ENCODE measurements at places on chromosomes 4 and X.

DNA sequence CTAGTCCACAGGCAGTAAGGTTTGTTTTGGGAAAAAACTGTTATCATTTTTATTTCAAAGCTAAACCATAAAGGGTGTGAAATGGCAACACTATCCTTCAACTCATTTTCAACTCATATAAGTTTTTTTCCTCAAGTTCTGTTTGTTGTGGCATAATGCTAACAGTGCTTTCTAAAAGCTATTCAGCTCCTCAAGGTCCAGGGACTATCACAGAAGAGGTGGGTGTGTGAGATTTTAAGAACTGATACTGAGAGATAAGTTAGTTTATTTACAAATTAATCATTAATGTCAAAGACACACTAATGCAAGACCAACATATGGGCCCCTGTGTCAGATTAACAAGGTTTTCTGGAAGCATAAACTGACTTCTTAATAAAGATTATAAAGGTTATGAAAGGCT, 11.8 kb downstream of the UGT2B15 start:
- ATAC-seq = no peak

DNA sequence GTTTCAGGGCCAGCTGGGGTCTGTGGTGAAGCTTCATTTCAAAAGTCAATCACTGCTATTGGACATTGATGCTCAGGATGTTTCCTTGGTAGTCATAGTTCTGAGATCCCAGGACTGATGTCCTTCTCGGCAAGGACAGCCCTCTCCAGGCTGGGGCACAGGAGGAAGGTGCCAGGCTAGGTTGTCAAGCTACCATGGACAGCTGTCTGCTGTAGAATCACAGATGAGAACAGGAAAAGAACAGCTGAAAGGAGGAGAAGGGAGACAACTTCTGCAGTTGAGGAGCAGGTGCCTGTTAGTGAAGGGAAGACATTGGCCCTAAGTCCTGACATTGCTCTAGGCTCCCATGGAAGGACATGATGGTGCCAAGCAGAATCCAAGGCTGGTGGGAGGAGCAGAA, 58.0 kb downstream of the XAGE2 start:
- ATAC-seq = no peak

- ATAC-seq = no peak
Observed at GRCh38 chr4:153154007-153154975, 50.0 kb upstream of the TRIM2 start.

DNA sequence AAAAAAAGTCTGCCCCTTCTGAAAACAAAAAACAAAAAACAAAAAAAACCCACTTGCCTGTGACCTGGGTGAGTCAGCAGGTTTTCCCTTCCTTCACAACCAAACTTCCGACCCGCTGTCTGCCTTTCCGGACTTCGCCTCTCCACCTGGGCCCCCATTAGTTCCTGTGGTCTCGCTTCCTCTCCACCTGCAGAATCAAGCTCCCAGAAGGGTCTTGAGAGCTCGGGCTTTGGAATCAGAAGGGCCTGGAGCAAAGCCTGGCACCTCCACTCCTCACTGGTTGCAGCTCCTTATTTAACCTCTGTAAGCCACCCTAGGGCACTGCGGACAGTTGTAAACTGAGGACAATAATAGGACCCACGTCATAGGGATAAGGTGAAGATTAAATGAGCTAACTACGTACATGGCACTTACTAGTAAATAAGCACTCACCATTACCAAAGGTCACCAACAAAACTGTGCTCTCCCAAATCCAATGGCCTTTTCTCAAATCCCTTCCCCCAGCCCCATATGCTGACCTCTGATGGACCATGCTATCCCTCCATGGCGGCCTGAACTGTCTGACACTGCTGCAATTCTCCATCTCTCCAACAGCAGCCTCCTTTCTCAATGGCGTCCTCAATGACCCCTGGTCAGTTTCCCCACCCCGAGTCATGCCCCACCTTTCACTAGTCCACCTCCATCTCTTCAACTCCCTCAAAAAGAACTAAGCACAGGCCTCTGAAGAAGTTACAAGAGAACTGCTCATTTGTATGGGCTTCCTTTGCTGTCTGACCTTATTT, 64.2 kb downstream of the IRF2 start:
- no peak for ATAC-seq

GRCh38 chr4:128298852-128299251, 11.2 kb upstream of the PGRMC2 start:
- ATAC-seq = no peak

GRCh38 chr4:162015090-162015489, 148.7 kb downstream of the FSTL5 start:
- ATAC-seq = no peak

GRCh38 chr4:12538162-12538561, 946.0 kb downstream of the RAB28 start:
- no peak for ATAC-seq

DNA sequence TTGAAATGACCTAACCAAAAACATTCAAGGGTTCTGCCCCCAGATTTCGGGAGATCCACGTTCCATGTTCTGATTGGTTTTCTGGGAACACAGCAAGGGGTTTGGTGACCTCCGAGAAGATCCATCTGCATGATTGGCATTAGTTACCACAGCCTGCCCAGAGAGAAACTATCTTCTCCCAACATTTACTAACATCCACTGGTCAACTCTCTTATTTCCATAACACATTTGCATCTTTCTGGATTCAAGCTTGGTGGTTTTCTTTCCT, 15.6 kb downstream of the SHOX start:
- ATAC-seq = no peak

DNA sequence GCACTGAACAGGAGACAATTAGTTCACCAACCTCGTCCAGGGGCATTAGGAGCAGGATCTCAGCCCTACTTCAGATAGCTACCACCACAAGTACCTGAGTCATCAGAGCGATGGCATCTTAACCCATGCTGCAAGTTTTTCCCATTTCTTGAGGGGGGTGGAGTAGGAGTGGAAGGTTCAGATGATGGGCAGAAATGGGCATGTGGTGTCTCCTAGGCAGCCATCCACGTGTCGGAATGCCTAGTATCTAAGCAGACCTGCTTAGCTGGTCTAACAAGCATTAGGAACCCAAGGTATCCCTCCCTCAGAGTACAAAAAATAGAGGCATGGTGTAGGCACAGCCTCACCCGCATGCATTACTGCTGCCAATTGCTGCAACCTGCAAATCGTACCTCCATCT, 159.1 kb upstream of the DGKK start:
- no peak for ATAC-seq

GRCh38 chr4:7087036-7087435, 19.2 kb upstream of the GRPEL1 start:
- no peak for ATAC-seq

DNA sequence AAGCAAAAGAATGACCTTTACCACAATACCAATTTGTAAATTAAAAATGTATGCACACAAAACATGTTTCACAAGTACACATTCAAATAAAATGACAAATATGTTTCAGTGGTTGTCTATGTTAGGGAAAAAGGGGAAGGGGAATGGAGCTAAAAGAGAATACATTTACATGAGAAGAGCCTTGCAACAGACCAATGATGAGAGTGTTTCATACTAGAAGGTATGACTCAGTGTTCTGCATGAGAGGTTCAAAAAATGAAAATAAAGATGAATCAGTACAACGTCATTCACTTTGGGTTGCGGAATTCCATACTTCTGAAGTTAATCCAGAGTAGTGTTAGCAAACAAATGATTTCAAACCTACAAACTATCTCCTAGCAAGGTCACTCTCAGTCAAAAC, 51.7 kb downstream of the RPGR start:
- ATAC-seq = no peak

- ATAC-seq = no peak
Observed at GRCh38 chr4:183158062-183158461, 59.0 kb downstream of the WWC2 start.

- peak; percentile 84 for ATAC-seq
Observed at GRCh38 chrX:130330706-130331105, 9.0 kb upstream of the SLC25A14 start.

DNA sequence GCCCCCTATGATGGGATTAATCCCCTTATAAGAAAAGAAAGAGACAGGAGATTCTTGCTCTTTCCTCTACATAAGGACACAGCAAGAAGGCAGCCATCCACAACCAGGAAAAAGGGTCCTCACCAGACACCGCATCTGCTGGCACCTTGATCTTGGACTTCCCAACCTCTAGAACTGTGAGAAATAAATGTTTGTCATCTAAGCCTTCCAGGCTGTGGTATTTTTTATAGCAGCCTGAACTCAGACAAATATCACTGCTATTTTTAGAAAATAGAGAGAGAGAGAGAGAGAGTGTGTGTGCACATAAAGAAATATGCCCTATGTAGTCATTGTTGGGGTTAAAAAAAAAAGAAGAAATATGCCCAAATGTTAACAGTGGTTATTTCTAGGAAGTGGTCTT, 104.2 kb downstream of the PAPSS1 start:
- no peak for ATAC-seq

DNA sequence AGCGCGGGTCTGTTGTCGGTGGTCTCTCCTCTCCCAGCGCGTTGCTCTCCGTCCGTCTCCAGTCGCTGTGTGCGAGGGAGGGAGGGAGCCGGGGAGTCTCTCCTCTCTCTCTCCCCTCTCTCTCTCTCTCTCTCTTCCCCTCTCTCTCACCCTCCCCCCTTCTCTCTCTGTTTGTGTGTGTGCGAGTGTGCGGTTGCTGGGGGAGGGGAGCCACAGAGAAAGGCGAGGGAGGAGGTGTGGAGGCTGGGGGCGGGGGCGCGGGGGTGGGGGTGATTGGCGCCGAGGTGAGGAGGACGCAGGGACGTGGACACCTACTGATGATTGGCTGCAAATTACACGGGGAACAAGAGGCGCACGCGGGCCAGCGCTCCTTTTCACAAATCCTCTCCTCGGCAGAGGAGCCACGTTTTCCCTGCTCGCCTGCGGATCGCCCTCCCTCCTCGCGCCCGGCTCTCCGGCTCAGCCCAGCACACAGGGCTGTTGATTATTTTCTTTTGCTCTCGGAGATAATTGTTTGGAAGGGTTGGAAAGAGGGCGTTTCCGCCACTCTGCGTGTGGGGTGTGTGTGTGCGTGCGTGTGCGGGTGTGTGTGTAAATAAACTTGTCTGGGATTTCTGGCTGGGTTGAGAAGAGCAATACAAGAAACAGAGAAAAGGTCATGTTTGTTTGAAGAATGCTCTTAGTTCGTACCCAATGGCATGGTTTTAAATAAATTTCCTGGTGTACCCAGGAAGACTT, at the start of gene CXXC4:
Gene CXXC4, minus strand, starts transcription at position 73 of the 738 bp plus-strand sequence. CDS start 3,092 bp downstream, outside the sequence.
- peak; percentile 78 for ATAC-seq
